ENCODE measurements at places on chromosomes 11 and 22. TPM values are rescaled to one million over a fixed set of nuclear protein-coding genes. Genes with fewer than 3 reads are reported as not detected.

Gene MYH9
- 695 TPM for total RNA-seq

GRCh38 chr11:28833169-28833568 lies 725.0 kb downstream of the METTL15 start:
- H3K4me1 ChIP-seq, result no peaks in the 10 kb centered on the region
- no peaks in the 10 kb centered on the region for H3K36me3 ChIP-seq
- no peak for DNase-seq
- H3K27ac ChIP-seq, result no peak overlapping the region

Gene MCAT
- 10.7 TPM for total RNA-seq

- no peaks in the 10 kb centered on the region for H3K27me3 ChIP-seq
- peak; percentile 51 for DNase-seq
- H3K36me3 ChIP-seq, result peaks cover 13% of the 10 kb centered on the region
- peak overlapping the region; percentile 96 for H3K27ac ChIP-seq
Observed at GRCh38 chr22:41446057-41446501, 522 bp downstream of the TOB2 start.

DNA sequence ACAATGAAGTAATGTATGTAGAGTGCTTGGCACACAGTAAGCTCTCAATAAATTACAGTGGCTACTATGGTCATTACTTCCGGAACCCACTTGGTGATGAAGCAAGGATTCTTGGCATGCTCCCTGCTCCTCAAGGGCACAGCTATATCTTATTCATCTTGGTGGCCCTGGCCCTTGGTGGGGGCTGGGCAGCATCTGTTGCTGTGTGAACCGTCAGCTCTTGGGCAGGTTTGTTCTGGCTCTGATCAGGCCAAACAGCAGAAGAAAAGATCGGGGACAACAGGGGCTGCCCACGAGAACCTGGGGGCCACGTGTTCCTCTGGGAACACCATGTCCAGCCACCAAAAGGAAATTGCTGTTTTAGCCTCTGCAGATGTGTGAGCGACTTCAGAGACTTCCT lies 136.9 kb upstream of the SYT13 start:
- H3K27ac ChIP-seq, result no peak overlapping the region
- H3K27me3 ChIP-seq, result peaks cover 13% of the 10 kb centered on the region
- H3K4me3 ChIP-seq, result no peak overlapping the region

Gene C1QTNF4
- total RNA-seq, result not detected

- H3K27ac ChIP-seq, result no peak overlapping the region
- peaks cover 23% of the 10 kb centered on the region for H3K27me3 ChIP-seq
- no peak for DNase-seq
- no peaks in the 10 kb centered on the region for H3K36me3 ChIP-seq
- H3K4me1 ChIP-seq, result no peaks in the 10 kb centered on the region
Observed at GRCh38 chr11:19382131-19382611, 141.4 kb upstream of the E2F8 start.

- no peak overlapping the region for H3K4me3 ChIP-seq
- H3K27ac ChIP-seq, result peak overlapping the region; percentile 75
- no peaks in the 10 kb centered on the region for H3K27me3 ChIP-seq
- peaks cover 40% of the 10 kb centered on the region for H3K36me3 ChIP-seq
- H3K4me1 ChIP-seq, result peaks cover 56% of the 10 kb centered on the region
Observed at GRCh38 chr11:3970108-3970507, 114.6 kb downstream of the STIM1 start.

- peaks cover 5% of the 10 kb centered on the region for H3K4me1 ChIP-seq
- DNase-seq, result no peak
- H3K36me3 ChIP-seq, result no peaks in the 10 kb centered on the region
- H3K27me3 ChIP-seq, result peaks cover 4% of the 10 kb centered on the region
- H3K27ac ChIP-seq, result no peak overlapping the region
- no peak overlapping the region for H3K4me3 ChIP-seq
Observed at GRCh38 chr22:44307509-44308169, 5.1 kb downstream of the SHISAL1 start.

- H3K27ac ChIP-seq, result no peak overlapping the region
- DNase-seq, result no peak
- H3K36me3 ChIP-seq, result no peaks in the 10 kb centered on the region
Observed at GRCh38 chr11:130043575-130043974, 26.1 kb upstream of the APLP2 start.

DNA sequence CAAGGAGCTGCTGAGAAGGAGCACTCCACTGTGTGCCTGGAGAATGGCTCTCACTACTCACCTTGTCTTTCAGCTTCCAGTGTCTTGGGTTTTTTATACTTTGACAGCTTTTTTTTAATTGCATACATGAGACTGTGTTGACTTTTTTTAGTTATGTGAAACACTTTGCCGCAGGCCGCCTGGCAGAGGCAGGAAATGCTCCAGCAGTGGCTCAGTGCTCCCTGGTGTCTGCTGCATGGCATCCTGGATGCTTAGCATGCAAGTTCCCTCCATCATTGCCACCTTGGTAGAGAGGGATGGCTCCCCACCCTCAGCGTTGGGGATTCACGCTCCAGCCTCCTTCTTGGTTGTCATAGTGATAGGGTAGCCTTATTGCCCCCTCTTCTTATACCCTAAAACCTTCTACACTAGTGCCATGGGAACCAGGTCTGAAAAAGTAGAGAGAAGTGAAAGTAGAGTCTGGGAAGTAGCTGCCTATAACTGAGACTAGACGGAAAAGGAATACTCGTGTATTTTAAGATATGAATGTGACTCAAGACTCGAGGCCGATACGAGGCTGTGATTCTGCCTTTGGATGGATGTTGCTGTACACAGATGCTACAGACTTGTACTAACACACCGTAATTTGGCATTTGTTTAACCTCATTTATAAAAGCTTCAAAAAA lies 72.6 kb downstream of the NCAPD3 start:
- no peaks in the 10 kb centered on the region for H3K4me1 ChIP-seq
- H3K27me3 ChIP-seq, result no peaks in the 10 kb centered on the region
- H3K36me3 ChIP-seq, result peaks cover 40% of the 10 kb centered on the region
- H3K4me3 ChIP-seq, result no peak overlapping the region

Gene MAJIN
- not detected for total RNA-seq

Gene UBQLNL
- total RNA-seq, result 0.55 TPM

Gene KLHL35
- 0.47 TPM for total RNA-seq

DNA sequence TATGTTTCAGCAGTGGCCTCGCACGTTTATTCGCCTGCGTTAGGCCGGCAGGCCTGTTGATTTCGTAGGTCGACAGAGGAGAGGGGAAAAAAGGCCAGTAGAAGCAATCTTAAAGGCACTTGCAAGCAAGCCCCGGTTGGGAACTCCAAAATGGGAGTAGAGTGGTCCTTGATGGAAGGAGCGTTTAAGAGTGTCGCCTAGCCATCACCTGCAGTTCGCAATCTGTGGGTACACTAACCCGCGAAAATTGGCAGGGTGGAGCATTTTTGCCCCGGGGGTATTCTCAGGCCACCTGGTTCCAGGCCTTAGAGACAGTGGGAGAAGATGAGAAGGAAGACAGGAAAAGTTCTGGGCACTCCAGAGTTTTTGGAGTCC lies 1.1 kb downstream of the EWSR1 start:
- peak overlapping the region; percentile 100 for H3K27ac ChIP-seq
- peaks cover 49% of the 10 kb centered on the region for H3K4me1 ChIP-seq
- H3K27me3 ChIP-seq, result no peaks in the 10 kb centered on the region
- peaks cover 60% of the 10 kb centered on the region for H3K36me3 ChIP-seq
- peak overlapping the region; percentile 91 for H3K4me3 ChIP-seq
- DNase-seq, result no peak

Gene TRIM66
- 32.1 TPM for total RNA-seq

GRCh38 chr22:29385748-29386147 lies 2.6 kb downstream of the AP1B1 start:
- no peak for DNase-seq
- H3K4me3 ChIP-seq, result no peak overlapping the region
- no peak overlapping the region for H3K27ac ChIP-seq
- H3K36me3 ChIP-seq, result peaks cover 5% of the 10 kb centered on the region
- H3K4me1 ChIP-seq, result peaks cover 48% of the 10 kb centered on the region

DNA sequence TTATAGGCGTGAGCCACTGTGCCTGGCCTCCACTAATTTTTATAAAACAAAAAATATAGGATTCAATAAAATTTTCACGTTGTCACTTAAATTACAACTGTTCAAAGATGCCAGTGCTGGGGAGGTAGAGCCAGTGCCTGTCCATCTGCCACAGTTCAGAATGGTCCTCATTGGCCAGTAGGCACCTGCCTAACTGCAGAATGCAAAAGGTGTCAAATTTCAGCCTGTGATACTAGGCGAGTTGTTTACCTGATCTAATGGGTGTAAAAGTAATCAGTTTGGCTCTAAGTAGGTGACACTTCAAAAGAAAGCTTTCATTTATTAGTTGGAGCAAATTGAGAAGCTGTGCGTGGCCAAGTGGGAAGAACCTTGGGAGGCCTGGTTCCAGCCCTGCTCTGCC lies 2.4 kb downstream of the SMARCB1 start:
- H3K27ac ChIP-seq, result no peak overlapping the region
- no peaks in the 10 kb centered on the region for H3K27me3 ChIP-seq
- peaks cover 15% of the 10 kb centered on the region for H3K36me3 ChIP-seq
- no peak for DNase-seq
- peaks cover 48% of the 10 kb centered on the region for H3K4me1 ChIP-seq
- H3K4me3 ChIP-seq, result no peak overlapping the region

Data from activated CD8-positive, alpha-beta memory T cell treated with anti-CD3 and anti-CD28 coated beads, Interleukin-2, amount 10 ng/mL, durations not matched to agents 7 days and 5 days (primary cell).